ENCODE measurements at places on chromosomes 16 and 17. TPM values are rescaled to one million over a fixed set of nuclear protein-coding genes. Genes with fewer than 3 reads are reported as not detected.

DNA sequence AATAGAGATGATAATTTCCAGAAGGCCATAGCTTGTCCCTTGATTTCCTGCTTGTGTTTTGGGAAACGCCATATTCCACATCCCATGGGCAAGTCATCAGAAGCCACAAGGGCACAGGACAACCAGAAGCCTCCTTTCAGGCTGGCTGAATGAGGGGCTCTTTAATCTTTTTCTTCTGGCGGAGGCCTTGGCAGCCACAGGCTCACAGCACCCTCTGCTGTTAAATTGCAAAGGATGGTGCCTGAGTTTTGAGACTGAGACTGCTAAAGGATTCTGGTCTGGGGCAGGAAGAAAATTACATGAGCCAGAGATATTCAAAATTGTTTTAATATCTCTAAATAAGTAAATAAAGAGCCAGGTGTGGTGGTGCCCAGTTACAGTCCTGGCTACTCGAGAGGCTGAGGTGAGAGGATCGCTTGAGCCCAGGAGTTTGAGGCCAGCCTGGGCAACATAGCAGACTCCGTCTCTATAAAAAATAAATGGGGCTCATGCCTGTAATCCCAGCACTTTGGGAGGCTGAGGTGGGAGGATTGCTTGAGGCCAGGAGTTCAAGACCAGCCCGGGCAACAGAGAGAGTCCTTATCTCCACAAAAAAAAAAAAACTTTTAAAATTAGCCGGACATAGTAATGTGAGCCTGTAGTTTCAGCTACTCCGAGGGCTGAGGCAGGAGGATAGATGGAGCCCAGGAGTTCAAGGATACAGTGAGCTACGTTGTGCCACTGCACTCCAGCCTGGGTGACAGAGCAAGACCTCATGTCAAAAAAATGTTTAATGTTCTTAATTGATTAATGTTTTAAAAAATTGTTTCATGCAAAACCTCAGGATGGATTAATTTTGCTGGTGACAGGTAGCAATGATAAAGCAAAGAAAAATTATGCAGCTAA is 26.3 kb downstream of the AARSD1 start:
- H3K4me3 ChIP-seq, result no peak overlapping the region
- H3K27ac ChIP-seq, result no peak overlapping the region
- no peaks in the 10 kb centered on the region for H3K4me1 ChIP-seq
- H3K36me3 ChIP-seq, result no peaks in the 10 kb centered on the region
- DNase-seq, result peak; percentile 31
- peaks cover 10% of the 10 kb centered on the region for H3K27me3 ChIP-seq

Gene MT4
- not detected for total RNA-seq

Gene NATD1
- 7.9 TPM for total RNA-seq

Gene SPATA32
- total RNA-seq, result not detected

GRCh38 chr17:81015136-81015535 is 19.8 kb upstream of the BAIAP2 start:
- no peak overlapping the region for H3K27ac ChIP-seq
- no peak overlapping the region for H3K4me3 ChIP-seq
- peaks cover 14% of the 10 kb centered on the region for H3K4me1 ChIP-seq
- no peak for DNase-seq
- H3K36me3 ChIP-seq, result no peaks in the 10 kb centered on the region
- H3K27me3 ChIP-seq, result no peaks in the 10 kb centered on the region

DNA sequence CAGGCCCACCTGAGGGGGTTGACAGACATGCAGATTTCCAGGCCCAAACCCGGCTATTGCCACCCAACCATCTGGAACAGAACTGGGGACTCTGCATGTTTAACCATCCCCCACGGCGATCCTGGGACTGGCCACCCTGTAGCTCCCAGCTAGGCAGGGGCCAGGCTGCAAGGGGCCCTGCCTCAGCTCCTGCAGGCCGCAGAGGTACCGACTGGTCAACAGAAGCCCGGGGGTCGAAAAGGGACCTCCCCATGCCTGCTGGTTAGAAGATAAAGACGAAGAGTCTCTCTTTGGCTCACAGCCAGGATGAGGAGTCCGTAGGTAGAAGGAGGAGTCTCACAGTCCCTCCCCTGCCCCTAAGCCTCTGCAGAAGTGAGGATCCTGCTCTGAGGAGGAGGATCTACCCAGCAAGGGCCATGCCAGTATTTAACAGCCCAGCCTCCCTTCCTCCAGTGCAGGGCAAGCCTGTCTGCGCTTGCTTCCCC is 223.4 kb upstream of the TNRC6C start:
- no peak overlapping the region for H3K27ac ChIP-seq
- no peaks in the 10 kb centered on the region for H3K36me3 ChIP-seq
- no peak for DNase-seq
- no peak overlapping the region for H3K4me3 ChIP-seq

DNA sequence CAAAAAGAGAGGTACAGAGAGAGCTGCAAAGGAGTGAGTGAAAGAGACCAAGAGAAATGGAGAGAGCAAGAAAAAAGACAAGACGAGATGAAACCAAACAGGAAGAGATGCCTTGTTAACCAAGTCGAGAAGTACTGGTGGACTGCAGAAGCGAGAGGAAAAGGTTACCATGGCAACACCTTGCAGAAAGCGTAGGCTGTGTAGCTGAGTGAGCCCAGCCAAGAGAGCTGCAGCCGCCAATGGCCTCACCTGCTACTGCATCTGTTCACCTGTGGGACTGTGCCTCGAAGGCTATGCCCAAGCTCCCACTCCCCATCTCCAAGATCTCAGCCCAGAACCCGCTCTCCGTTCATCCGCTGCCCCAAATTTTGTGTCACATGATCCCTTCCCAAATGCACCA is 161.3 kb downstream of the SLC39A11 start:
- H3K4me1 ChIP-seq, result no peaks in the 10 kb centered on the region
- H3K27me3 ChIP-seq, result no peaks in the 10 kb centered on the region
- H3K36me3 ChIP-seq, result no peaks in the 10 kb centered on the region
- H3K4me3 ChIP-seq, result no peak overlapping the region
- H3K27ac ChIP-seq, result no peak overlapping the region

Gene MYO15A
- total RNA-seq, result 0.32 TPM

- DNase-seq, result no peak
- no peak overlapping the region for H3K4me3 ChIP-seq
- peaks cover 4% of the 10 kb centered on the region for H3K27me3 ChIP-seq
- no peak overlapping the region for H3K27ac ChIP-seq
- H3K36me3 ChIP-seq, result no peaks in the 10 kb centered on the region
Observed at GRCh38 chr17:72236980-72237633, 116.3 kb downstream of the SOX9 start.

GRCh38 chr17:41512546-41513167 is 6.0 kb downstream of the KRT15 start:
- no peaks in the 10 kb centered on the region for H3K4me1 ChIP-seq
- no peak overlapping the region for H3K4me3 ChIP-seq
- no peaks in the 10 kb centered on the region for H3K36me3 ChIP-seq

Gene SYNGR3
- total RNA-seq, result 6.0 TPM

DNA sequence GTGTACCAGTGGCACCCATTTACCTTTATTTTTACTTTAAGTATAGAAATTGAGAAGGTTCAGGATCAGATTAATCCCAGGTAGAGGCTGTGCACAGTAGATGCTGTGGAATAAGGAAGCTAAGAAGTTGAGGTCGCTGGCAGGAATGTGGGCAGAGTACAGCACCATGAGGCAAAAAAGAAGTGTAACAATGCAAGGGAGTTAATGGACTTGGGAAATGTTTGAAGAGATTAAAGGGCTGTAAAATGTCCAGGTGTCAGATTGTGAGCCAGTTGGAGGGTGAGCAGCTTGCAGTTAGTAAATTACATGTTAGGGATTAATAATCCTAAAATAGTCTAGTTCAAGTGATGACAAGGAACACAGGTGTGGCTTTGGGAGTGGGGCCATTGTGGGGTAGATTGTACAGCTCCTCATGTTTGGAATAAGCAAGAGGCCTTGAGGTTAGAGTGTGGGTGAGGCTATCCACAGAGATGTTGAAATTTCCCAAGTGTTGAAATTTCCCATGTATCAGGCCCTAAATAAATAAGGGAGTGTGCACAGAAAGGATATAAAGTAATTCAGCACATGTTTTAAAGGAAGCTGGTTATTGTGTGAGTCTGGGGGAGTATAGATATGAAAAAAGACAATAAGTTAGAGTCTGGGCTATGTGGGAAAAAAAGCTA is 21.5 kb downstream of the TAT start:
- H3K4me1 ChIP-seq, result no peaks in the 10 kb centered on the region
- no peak overlapping the region for H3K4me3 ChIP-seq
- no peaks in the 10 kb centered on the region for H3K27me3 ChIP-seq
- no peak overlapping the region for H3K27ac ChIP-seq
- no peaks in the 10 kb centered on the region for H3K36me3 ChIP-seq

DNA sequence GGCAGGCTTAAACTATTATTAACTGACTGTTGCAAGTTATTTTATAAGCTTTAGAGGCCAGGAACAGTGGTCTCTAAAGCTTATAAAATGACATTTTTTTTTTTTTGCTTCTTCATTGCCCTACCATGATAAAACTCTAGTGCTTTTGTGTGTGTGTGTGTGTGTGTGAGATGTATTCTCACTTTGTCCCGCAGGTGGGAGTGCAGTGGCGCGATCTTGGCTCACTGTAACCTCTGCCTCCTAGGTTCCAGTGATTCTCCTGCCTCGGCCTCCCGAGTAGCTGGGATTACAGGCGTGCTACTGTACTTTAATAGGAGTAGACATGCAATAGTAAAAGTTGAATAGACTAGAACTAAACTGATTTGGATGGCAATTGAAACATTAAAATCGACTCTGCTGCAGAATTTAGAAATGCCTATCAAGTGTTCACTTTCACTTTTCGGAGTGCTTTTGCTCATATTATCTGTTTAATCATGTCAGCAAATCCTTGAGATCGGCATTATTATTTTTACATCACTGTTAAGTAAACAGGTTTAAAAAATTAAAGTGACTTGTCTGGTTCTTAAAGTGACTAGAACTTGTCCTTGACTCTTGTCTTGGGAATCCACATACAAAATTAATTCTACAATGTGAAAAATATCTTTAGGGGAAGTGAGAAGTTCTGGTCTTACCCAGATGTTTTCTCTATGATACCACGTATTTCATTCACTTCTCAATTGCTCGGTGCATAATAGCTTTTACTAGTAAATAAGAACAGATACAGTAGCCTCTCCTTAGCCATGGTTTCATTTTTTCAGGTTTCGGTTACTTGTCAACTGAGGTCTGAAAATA is 8.4 kb upstream of the PCTP start:
- no peak for DNase-seq
- no peaks in the 10 kb centered on the region for H3K4me1 ChIP-seq
- no peaks in the 10 kb centered on the region for H3K27me3 ChIP-seq
- no peak overlapping the region for H3K4me3 ChIP-seq
- H3K36me3 ChIP-seq, result no peaks in the 10 kb centered on the region

DNA sequence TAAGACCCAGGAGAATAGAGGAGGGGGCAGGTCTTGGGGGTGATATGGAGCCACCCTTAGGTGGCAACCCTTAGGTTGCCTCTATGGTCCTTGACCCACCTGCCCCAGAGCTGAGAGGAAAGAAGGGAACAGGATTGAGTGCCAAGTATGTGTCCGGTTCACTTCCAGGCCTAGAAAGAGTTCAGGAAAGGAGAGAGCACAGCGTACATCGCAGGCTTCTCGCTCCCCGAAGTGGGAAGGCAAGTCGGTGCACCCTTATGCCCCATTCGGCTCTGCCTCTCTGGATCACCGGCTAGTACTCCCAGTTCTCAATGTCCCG is 631 bp downstream of the SP6 start:
- peak overlapping the region; percentile 31 for H3K4me3 ChIP-seq
- peaks cover 24% of the 10 kb centered on the region for H3K4me1 ChIP-seq
- no peaks in the 10 kb centered on the region for H3K36me3 ChIP-seq
- H3K27ac ChIP-seq, result no peak overlapping the region
- peaks cover 90% of the 10 kb centered on the region for H3K27me3 ChIP-seq
- DNase-seq, result no peak

- H3K4me3 ChIP-seq, result no peak overlapping the region
- H3K27ac ChIP-seq, result no peak overlapping the region
- no peak for DNase-seq
- no peaks in the 10 kb centered on the region for H3K27me3 ChIP-seq
- H3K4me1 ChIP-seq, result peaks cover 40% of the 10 kb centered on the region
Observed at GRCh38 chr17:28343491-28343932, 8.0 kb downstream of the TNFAIP1 start.

GRCh38 chr17:75896415-75897159 is at the start of gene TRIM65:
Gene TRIM65, minus strand, starts transcription at chr17:75896951. Its CDS starts 14 bp downstream, at chr17:75896937.
- DNase-seq, result peak; percentile 51
- peak within 1 kb of the TSS; percentile 74 for H3K4me3 ChIP-seq
- peaks cover 11% of the 10 kb centered on the region for H3K36me3 ChIP-seq
- H3K4me1 ChIP-seq, result peaks cover 12% of the 10 kb centered on the region
- H3K27me3 ChIP-seq, result no peaks in the 10 kb centered on the region

- H3K27me3 ChIP-seq, result no peaks in the 10 kb centered on the region
- H3K27ac ChIP-seq, result peak overlapping the region; percentile 86
- no peak for DNase-seq
- peaks cover 18% of the 10 kb centered on the region for H3K4me1 ChIP-seq
- no peaks in the 10 kb centered on the region for H3K36me3 ChIP-seq
Observed at GRCh38 chr16:87391324-87391949, 699 bp upstream of the MAP1LC3B start.

Gene TEX14
- 0.09 TPM for total RNA-seq
